ENCODE measurements at places on chromosomes 2 and 18.

GRCh38 chr18:9417073-9417851 lies 58.1 kb upstream of the RALBP1 start:
- DNase-seq: peak; percentile 55

- no peak for DNase-seq
Observed at GRCh38 chr2:60948926-60949579, 67.7 kb downstream of the REL start.

DNA sequence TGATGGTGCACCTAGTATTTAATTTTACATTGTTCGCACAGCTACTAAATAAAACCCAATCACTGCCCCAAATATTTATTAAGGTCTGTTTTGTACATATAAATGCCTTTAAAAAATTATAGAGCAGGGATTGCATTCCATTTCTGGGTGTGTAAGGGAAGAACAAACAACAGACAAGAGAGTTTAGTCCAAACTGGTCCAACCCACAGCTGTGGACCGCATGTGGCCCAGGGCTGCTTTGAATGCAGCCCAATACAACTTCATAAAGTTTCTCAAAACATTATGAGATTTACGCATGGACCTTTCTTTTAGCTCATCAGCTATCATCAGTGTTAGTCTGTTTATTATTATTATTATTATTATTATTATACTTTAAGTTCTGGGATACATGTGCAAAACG lies 114.8 kb upstream of the LRATD1 start:
- no peak for DNase-seq

DNA sequence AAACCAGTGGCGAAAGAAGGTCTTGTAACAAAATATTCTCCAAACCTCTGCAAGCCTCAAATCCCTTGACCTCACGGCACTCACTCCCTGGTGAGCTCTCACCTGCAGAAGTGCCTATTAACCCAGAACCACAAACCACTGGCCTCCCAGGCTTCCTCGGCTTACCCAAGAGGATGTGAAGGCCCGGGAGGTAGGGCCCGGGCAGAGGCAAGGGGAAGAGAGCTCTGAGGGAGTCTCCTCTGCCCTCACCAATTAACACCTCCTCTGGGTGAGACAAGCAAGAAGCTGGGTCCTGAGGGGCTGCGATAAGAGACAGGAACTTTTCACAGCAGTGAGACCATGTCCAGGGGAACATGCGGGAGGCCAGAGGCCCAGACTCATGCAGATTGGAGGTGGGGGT lies 53.7 kb downstream of the EMX1 start:
- no peak for DNase-seq

- no peak for DNase-seq
Observed at GRCh38 chr2:142952793-142953494, 75.5 kb downstream of the KYNU start.

GRCh38 chr2:236663287-236664101 lies 93.9 kb downstream of the ACKR3 start:
- DNase-seq: peak; percentile 67

- no peak for DNase-seq
Observed at GRCh38 chr2:39356922-39357639, 80.0 kb downstream of the MAP4K3 start.

- no peak for DNase-seq
Observed at GRCh38 chr2:27729198-27729597, 42.3 kb upstream of the MRPL33 start.

DNA sequence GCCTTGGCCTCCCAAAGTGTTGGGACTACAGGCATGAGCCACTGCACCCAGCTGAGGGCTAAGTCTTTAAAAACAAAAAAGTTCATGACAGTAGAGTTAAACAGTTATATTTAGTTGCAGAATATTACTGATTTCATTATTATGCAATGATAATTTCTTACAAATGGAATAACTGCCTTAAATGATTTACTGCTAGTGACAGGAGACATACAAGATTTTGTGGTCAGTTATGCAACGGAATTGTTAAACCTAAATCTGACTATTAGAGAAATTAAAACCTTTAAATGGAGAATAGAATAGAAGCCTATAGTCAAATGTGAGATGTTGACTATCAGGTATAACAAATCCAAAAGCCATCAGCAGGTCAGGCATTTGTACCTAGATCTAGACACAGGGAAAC lies 10.3 kb upstream of the DNAJC10 start:
- DNase-seq: no peak

- no peak for DNase-seq
Observed at GRCh38 chr2:29817801-29818680, 103.3 kb downstream of the ALK start.

DNA sequence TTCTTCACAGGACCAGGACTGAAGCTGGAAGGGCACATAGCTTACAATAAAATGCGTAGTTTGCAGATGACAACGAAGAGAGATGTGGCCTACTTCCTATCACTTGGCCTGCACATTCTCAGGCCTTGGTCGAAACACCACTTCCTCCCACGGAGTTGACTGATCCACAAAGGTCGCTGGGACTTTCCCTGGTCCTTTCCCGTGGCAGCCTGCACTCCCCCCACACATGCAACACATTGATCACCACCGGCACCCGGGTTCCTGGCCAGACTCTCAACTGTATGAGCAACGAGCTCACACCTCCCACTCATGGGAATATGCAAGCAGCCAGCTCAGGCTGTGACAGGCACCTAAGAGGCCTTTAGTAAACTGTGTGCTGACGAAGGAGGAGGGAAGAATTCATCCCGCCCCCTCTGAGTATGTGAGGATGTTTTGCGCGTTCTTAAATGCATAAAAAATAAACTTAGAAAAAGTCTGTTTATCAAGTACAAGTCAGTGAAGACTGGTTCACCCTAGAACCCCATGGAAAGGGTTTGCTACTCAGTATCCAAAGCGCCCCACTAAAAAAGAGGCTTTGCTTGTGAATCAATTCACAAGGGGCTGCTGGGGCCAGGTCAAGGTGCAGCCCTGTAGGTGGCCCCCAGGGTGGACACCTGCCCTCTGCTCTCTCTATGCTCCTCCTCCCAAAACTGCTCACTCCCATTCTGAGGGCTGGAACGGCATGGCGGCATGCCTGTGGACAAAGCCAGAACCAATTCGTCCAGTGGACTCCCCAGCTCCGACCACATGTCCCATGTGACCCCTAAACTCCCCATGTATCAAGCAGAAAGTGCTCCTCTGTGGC lies 154.3 kb downstream of the EIPR1 start:
- DNase-seq: no peak

DNA sequence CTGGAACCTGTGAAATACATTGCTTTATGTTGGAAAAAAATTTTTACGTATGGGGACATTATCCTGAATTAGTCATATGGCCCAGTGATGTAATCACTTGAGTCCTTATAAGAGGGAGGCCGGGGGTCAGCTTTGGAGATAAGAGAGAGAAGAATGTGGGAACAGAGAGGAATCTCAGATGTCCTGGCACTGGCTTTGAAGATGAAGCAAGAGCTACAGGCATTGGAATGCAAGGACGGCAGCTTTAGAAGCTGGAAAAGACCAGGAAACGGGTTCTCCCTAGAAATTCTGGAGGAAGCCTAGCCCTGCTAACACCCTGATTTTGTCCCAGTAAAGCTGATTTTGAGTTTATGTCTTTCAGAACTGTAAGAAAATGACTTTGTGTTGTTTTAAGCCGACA lies 1129.9 kb upstream of the GYPC start:
- no peak for DNase-seq

- no peak for DNase-seq
Observed at GRCh38 chr2:227939271-227940027, 68.0 kb downstream of the DAW1 start.

- no peak for DNase-seq
Observed at GRCh38 chr2:146227152-146228019, 1617.4 kb upstream of the ACVR2A start.

GRCh38 chr2:78979380-78980151 lies 45.9 kb upstream of the REG3G start:
- DNase-seq: no peak

DNA sequence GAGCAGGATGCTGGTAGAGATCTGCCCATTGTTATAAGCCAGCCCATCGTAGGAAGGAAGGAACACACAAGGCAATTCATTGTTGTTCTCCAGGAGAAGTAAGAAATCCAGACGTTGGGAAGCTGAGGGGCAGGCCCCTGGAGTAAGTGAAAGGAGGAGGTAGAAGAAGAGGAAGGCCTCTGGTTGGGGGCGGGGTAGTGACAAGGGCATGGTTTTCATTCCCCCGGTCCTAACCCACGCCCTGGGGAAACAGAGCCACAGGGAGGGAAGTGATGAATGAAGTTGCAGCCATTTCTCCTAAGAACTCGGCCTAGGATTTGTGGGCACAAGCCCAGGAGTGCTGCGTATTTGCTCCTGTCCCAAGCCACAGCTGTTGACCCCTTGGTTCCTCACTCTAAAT lies 18.0 kb downstream of the LBH start:
- DNase-seq: no peak

DNA sequence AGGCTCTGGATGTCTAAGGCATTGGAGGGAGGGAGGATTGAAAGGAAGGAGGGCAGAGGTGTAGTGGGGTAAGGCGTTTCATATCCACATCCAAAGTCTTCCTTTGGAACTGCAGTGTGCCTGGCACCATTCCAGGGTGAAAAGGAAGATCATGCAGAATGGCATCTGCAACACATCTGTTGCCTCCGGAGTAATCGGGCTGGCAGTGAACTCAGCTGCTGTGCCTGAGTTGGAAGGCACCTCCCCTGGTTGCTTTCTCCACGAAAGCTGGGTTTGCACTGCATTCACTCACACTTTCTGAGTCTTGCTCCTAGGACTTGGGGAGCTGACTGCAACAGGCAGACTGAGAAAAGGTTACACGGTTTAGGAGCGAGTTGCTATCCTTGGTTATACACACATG lies 30.3 kb upstream of the SEC11C start:
- DNase-seq: no peak

DNA sequence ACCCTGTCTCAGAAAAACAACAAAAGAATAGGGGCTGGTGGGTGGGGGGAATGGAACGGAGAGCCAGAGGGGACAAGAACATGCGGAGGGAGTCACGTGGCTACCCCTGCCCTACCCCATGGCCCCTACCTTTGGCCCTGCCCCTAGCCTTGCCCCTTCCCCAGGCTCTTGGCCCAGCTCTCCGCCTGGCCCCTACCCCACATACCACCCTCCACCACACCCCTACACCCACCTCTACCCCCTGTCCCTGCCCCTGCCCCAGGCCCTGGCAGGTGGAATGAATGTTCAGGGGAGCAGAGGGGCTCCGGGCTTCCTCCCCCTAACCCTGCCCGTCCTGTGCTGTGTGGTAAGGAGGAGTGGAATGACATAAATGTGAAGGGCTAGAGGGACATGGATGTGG lies 15.1 kb downstream of the BIN1 start:
- no peak for DNase-seq

GRCh38 chr18:46324087-46324955 lies 220.1 kb downstream of the HAUS1 start:
- DNase-seq: peak; percentile 33

GRCh38 chr2:219901155-219901554 lies 273.7 kb downstream of the SLC4A3 start:
- no peak for DNase-seq

- DNase-seq: no peak
Observed at GRCh38 chr18:649341-649740, 8.1 kb upstream of the TYMS start.

- no peak for DNase-seq
Observed at GRCh38 chr2:55511508-55512124, 7.9 kb upstream of the CFAP36 start.

DNA sequence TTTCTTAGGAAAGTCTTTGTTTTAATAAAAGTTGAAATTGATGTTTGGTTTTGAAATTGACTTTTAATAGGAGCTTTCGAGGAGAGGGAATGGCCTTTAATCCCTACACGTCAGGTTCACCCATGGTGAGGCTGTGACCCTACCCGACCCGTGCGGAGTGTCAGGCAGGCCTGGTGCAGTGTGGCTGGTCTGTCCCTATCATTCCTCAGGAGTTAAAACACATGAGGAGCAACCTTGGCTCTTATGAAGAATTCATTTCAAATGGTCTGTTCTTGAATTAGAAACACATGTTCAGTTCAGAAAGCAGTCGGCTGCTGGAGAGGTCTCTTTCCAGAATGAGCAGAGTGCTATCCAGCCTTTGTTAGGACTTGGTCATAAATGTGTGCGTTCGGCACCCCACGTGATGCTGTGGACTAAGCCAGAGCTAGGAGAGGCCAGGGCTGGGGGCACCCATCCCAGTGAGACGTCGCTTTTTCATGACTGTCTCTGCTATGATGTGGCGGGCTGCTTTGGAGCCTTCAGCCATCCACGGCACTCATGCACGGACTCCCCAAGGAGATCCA lies 54.7 kb downstream of the EMILIN2 start:
- DNase-seq: peak; percentile 68

DNA sequence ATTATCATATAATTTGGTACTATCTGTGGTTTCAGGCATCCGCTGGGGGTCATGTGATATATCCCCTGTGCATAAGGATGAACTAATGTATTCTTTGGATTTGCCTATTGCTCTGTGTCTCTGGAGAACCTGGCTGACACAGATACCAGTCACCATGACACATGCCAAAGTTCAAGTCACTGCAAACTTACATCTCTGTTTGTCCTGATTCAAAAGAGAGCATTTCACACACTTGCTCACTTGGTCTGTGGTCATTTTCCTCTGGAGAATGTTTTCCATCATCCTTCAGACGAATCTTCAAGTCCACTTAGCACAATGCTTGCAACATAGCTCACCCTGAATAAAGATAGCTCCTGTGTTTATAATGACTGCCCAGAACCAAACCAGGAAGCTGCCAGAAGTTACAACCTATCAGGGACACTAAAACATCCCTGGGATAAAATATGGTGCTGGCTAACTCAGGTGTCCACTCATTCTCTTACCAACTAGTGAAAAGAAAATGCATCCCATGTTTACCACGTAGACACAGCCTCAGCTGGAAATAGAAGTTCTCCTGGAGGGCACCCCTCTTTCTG lies 18.1 kb downstream of the SULT1C3 start:
- DNase-seq: no peak

DNA sequence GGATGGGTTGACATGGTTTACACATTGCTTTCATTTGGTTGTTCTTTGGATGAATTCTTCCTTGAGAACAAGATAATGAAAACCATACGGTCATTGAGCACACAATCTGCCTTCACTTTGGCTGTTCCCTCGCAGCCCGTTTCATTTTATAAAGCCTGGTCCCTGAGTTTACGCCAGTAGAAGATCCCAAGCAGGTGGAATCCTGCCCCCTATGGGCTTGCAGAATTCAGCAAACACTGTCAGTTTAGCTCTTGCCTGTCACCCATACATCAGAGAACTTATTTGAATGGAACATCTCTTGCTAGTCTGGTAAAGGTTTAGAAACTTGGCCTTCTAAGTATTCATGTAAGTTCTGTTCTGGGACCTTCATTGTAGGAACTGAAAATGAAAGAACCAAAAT lies 666.4 kb upstream of the ZEB2 start:
- DNase-seq: peak; percentile 40

- no peak for DNase-seq
Observed at GRCh38 chr2:47083886-47084687, 71.0 kb downstream of the STPG4 start.

Data from fibroblast of skin of left biceps (primary cell).